ENCODE measurements at places on chromosomes 1 and 21.

- DNase-seq, result no peak
These were observed 136.8 kb downstream of the PTPRC start for GRCh38 chr1:198775606-198776005.

DNA sequence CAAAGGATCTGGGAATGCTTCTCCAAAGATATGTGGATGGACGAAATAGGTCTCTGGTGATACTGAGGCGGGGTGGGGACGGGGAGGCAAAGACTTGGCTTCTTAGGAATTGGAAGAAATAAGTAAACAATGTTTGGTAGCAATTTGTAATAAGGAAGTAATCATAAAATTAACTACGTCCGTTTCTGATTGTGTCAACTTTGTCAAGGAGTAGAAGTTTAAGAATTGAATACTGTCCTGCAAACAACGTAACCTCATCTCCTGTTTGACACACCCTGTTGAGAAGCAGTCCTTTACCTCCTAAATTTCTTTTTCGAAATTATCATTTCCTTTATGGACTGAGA, 471 bp downstream of the POLR3C start:
- DNase-seq, result no peak

GRCh38 chr1:30855686-30856259, 52.8 kb downstream of the SDC3 start:
- no peak for DNase-seq

- no peak for DNase-seq
These were observed 175.7 kb downstream of the GPR52 start for GRCh38 chr1:174623324-174624035.

GRCh38 chr21:37945036-37945435, 28.8 kb upstream of the KCNJ6 start:
- no peak for DNase-seq

DNA sequence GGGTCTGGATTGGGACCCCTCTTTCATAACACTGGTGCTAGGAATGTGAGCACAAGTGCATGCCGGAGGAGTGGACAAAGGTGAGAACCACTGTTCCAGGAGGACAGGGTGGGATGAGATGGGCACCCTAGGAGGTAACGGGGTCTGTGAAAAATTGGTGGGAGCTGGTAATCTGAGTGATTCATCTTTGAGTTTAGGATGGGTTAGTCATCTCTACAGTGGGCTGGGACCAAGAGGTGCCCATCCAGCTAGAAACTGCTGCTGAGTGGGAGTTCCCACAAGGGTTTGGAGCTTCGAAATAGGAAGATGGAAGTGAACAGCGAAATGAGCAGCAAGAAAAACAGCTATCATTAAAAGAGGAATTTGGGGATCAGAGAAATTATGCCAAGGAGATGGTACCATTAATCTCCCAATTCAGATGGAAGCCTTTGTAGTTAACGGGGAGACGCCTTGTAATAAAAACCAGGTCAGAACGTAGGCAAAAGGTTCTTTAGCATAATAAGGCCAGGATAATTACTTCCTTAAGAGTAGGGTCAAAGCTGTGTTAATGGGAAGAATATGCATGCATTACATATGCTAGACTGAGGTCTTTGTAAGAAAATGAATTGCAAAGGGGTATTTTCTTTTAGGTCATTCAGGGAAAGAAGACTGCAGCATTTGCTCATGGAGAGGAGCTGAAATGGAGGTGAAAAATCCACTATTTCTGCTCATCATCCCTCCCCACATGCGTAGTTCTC, 55.5 kb downstream of the OLFML3 start:
- DNase-seq, result no peak

DNA sequence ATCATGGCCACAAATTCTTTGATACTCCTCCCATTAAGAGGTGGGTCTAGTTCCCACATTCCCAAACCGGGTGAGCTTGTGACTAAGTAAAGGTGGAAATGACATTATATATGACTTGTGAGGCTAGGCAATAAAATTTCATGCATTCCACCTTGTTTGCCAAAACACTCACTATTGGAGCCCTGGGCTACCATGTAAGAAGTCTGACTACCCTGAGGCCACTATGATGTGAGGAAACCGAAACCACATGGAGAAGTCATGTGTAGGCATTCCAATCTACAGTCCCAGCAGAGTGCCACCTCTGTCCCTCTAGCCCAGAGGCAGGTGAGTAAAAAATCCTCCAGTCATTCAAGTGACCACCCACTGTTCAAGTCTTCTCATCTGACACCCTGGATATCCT, 17.9 kb upstream of the SMG7 start:
- no peak for DNase-seq

GRCh38 chr1:67732750-67733151, 47.8 kb downstream of the GADD45A start:
- DNase-seq, result no peak

DNA sequence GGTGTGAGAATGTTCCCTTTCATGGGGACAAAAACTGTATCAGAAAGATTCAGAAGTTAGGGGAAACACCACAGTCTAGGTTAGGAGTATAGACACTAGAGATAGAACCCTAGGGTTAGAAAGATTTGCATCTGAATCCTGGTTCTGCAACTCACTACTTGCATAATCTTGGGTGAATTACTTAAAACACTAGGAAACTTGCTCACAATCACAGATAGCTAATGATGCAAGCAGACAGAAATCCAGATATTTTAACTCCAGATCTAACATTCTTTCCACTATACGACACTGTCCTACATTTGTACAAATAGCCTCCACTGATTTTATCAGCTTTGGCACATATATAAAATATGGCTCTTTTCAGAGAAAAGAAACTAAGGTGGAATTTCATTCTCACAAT, 30.8 kb upstream of the GLIS1 start:
- no peak for DNase-seq

DNA sequence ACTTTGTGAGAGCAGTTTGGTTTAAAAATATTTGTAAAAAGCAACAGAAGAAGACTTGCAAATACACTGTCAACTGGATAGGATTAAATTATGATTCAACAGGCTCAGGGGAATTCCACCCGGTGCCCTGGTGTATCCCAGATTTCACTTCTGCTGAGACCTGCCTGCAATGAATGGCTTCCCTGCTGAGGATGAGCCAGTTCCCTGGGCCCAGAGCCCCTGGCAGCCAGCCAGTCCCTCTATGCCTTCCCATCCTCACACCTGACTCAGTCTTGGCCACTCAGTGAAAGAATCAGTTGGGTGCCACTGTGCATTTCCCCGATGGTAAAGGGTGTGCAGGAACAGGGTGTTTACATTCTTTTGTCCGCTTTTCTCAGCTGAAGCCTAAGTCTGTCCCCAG, 64.4 kb downstream of the KCTD3 start:
- no peak for DNase-seq

- peak; percentile 5 for DNase-seq
These were observed 46.7 kb downstream of the OLIG1 start for GRCh38 chr21:33116676-33117075.

- DNase-seq, result no peak
These were observed 1165.2 kb upstream of the PRMT6 start for GRCh38 chr1:105891308-105891707.

DNA sequence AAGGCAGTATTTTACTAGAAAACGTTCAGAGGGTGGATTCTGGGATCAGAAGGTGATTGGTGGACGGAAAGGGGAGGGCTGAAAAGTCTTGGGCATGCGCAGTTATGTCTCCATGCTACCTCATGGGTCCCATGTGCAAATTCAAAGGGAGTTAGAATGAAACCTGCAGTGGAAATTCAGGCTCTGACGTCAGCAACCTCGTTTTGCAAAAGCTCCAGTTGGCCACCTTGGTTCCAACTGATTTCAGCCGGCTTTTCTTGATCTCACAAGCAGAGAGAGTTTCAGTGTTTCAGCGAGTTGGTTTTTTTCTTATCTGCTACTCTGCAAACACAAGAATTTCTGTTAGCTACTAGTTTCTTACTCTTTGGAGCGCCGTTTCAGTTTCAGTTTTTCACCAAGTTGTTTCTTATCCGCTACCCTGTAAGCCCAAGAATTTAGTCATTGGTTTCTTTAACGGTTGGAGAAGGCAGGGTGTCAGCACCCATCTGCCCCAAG, 69.8 kb upstream of the PGBD5 start:
- DNase-seq, result no peak

DNA sequence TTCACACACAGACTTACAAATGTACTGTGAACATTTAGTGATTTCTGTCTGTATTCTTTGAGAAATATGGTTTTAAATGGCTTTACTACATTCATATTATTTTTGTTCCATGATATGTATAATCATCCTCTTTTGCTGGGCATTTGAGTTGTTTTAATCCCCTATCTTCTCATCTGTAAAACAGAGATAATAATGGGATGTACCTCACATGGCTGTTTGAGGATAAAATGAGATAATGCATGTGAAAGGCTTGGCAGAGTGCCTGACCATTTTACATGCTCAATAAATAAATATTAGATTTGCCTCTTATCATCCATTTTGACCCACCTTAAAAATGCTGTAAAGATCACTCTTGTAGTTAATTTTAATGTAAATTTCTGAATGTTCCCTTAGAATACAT, 197.2 kb downstream of the C1orf94 start:
- DNase-seq, result no peak

GRCh38 chr1:93576346-93576745, 105.3 kb downstream of the BCAR3 start:
- DNase-seq, result no peak

DNA sequence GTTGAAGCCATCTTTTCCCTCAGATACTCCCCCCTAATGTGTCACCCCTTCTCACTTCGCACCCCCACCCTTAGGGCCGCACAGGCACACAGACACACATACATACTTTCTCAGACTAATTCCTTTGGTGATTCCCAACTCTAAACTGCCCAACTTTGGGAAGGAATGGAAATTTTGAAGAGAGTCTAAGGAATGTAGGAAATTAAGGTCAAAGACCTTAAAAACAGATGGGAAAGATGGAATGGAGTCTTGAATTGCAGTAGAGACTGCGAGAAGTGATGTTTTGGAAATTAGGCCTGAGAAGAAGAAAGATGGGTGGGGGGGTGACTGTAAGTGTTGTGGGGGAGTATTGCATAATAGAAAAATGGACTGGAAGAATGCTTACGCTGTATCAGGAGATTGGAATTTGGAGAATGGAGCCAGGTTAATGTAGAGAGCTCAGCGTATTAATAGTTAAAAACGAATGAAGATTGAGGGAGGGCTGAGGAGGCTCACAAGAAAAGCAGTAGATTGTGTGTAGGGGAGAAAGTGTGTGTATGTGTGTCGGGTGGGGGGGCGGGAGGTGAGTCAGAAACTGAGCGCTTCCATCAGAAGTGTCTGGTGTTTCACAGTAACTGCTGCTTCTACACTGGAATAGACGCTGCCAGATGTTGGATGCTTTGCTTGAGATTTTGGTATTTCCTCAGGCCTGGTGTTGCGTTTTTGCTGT, 1.7 kb downstream of the PIP5K1A start:
- DNase-seq, result peak; percentile 10

- peak; percentile 57 for DNase-seq
These were observed 138.1 kb upstream of the HMCN1 start for GRCh38 chr1:185595835-185596667.

DNA sequence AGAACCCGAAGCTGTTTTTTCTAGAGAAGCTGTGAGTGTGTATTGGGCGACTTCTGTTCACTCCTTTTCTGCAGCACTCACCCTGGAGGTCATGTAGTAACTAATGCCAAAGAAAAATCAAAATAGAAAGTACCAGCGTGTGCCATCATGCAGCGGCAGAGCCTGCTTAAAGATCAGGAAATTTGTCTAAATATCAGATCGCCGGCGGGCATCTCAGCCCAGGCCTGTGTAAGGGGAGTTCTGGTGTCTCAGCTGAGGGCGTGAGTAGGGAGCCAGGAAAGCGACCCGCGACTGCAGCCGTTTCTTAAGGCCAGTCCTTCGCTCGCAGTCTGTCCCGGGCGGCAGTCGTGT, 768 bp downstream of the EDARADD start:
- DNase-seq, result peak; percentile 7

- no peak for DNase-seq
These were observed 18.7 kb upstream of the ZBTB21 start for GRCh38 chr21:42028766-42029425.

GRCh38 chr1:197041486-197042353, 25.3 kb downstream of the F13B start:
- DNase-seq, result no peak

DNA sequence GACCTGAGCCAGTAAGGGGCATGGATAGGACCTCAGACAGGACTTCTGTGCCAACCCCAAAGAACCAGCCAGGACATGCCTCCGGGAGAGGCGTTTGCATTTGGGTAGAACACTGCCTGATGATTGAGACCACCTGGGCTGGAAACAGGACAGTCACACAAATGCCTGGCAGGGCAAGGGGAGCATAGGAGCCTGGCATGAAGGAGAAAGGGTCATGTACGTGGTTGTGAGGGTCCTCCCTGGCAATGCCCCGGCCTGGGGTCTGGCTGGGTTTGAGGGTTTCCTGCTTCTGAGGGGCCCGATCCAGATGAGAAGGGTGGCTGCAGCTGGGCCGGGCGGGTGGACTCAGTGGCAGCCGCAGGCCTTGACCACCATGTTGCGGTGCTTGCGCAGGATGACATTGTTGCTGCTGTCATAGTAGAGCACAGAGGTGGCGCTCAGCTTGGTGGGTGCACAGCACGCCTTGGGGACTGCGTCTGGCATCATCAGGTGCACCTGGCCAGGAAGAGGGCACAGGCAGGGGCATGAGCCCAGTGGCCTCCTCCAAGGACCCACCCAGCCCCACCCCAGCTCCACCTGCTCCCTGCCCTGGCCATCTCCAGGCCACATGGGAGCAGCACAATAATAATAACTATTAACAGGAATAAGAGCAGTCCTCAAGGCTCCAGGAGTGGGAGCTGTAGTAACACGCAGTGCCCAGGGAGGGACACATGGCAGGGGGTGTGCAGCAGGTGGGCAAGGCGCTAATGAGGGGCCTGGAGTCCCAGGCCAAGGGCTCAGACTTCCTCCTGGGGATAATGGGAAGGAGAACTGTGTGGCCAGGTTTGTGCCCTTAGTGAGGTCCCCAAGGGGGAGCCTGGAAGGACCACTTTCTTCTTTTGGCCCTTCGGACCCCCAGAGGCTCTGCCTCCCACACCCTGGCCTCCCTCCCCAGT, 10.8 kb downstream of the OXCT2 start:
- no peak for DNase-seq
